ENCODE measurements at places on chromosomes 12 and 14.

- DNase-seq: peak; percentile 98
Measured at GRCh38 chr12:116381744-116382685, 104.5 kb upstream of the MED13L start.

- DNase-seq: no peak
Measured at GRCh38 chr12:69118516-69118915, 120.9 kb upstream of the CPSF6 start.

DNA sequence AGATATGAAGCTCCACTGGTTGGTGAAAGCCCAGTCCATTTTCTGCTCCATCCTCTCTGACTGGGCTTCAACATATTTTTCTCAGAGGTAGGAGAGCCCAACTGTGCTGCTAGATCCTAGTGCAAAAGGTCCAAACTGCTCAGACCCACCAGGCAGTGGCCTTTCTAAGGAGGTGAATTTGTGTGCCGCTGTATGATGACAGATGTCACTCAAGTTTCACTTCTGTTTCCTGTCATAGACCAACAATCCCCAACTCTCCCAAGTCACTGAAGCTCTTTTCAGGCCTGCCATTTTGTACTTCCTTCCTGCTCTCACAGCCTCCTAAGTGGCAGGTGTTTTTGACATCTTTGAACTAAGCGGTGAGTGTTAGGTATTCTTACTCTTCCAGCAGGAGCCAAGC is 16.4 kb upstream of the RNASE4 start:
- DNase-seq: no peak

GRCh38 chr12:52975820-52976573 is 27.1 kb downstream of the KRT18 start:
- DNase-seq: peak; percentile 36

DNA sequence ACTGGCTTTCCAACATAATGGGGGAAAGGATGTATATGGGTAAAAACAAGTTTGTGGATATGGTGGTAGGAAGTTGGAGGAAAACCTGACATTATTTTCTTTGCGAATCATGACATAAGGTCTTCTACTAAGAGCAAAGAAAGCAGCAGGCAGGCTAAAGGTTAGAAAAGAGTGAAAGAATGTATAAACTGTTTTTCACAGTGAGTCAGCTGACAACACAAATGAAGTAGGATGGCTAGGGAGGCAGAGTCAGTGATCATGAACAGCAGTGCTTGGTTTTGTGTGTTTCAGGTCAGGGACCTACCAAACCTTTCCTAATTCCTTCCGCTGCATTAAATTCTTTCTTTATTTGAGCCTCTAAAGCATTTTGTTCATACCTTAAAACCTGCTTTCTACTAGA is 46.3 kb upstream of the CATSPERB start:
- DNase-seq: no peak

GRCh38 chr14:106396999-106397398 is 870.6 kb downstream of the TMEM121 start:
- DNase-seq: no peak

DNA sequence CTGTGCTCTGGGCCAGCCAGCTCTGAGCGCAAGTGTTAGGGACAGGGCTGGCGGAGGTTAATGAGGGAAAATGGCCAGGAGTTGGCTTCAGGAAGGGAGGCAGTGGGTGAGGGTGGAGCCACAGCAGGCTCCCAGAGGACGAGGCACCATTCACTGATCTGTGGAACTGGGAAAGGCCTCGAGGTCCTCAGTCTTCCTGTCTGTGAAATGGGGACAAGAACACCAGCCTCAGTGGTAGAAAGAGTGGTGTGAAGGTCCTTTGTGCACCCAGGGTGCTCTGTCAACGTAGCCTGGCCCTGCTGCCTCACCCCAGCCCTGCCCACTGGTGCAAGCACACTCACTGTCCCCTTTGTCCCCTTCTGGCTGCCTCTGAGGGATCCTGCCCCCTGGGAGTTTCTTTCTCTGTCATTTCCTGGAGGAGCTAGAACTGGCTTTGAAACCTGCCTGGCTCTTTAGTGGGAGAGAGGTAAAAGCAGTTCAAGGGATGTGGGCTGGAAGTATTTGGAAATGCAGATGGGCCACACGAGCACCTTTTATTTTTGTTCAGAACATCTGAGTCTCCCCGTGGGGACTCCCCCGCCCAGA is 25.0 kb downstream of the SYNDIG1L start:
- DNase-seq: no peak

GRCh38 chr14:29668201-29668600 is 259.4 kb downstream of the PRKD1 start:
- DNase-seq: no peak

- no peak for DNase-seq
Measured at GRCh38 chr12:56803750-56804149, 40.6 kb downstream of the HSD17B6 start.

- DNase-seq: no peak
Measured at GRCh38 chr14:54857830-54858269, 44.8 kb downstream of the GCH1 start.

DNA sequence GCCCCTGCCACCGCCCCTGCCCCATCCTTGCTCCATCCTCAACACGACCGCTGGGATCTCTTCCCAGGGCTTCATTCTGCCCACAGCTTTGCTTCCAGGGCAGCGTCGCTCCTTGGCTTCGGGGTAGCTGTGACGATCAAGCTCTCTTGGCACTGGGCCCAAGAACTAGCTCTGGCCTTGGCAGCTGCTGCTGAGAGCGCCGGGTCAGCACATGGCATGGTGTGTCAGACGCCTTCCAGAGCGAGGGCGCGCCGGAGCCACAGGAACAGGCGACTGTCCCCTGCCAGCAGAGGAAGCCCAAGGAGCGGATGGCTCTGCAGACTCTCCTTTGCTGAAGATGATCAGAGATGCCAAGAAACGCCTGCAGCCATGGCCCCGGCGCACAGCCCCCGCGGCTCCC is 15.9 kb downstream of the RAB35 start:
- DNase-seq: peak; percentile 82

DNA sequence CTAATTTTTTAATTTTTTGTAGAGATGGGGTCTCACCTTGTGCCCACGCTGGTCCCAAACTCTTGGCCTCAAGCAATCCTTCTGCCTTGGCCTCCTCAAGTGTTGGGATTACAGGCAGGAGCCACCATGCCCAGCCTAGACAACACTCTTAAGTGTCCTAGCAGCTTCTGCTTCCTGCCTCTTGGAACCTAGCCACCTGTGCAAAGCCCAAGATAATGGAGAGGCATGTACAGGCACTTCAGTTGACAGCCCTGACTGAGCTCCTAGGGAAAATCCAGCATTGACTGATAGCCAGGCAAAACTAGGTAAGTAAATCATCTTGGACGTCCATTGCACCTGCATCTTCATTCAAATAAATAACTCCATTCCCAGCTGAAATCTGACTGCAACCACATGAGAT is 15.5 kb downstream of the COX14 start:
- peak; percentile 10 for DNase-seq

DNA sequence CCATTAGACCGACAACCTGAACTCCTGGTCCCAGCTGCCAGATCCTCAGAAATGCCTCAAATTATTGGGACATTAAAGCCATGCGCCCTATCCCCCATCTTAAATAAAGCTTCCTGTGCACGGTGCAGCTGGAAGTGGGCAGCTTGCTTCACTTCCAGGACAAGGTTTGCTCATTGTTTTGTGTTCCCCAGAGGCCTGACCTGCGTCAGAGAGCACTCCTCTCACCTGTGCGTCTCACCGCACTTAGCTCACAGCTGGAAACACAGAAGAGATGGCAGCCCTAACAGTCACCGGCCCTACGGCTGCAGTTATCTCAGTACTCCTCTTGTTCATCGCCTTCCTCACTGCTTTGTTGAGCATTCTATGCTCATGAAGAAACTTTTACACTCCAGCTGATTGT is 135.5 kb downstream of the ANO2 start:
- no peak for DNase-seq

GRCh38 chr12:71448150-71448581 is 8.6 kb downstream of the LGR5 start:
- no peak for DNase-seq

GRCh38 chr14:86654558-86655184 is 1124.7 kb downstream of the FLRT2 start:
- DNase-seq: peak; percentile 46

- DNase-seq: peak; percentile 15
Measured at GRCh38 chr12:108788076-108788782, 56.9 kb upstream of the CORO1C start.

DNA sequence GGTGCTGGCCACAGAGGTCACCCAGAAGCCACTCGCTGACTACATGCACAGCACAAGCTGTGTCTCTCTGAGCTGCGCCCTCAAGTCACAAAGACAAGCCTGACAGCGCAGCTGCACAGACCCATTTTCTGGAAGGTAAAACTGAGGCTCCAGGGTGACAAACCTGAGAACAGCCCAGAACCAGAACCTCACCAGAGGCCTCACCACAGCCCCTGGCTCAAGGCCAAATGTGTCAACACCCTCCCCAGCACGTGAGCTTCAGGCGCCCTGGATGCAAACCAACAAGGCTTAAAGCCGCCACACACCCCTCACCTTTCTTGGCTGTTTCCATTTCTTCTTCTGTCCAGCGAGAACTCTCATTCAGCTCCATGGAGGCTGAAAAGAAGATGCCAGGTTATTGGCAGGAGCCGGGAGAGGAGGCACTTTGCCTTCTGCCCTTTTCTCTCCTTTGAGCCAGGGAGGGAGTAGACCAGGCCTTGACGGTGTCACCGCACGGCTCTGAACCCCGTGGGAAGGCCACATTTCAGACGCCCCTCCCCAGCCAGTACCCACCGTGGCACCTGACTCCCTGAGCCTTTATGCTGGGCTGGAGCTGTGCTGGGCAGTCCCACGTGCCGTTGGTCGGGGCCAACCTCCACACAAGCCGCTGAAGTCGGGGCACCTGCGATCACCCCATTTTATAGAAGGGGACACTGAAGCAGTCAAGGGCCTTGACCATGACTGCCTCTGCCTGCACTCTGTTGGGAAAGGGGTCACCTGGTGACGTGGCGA is 103.1 kb downstream of the RFLNA start:
- DNase-seq: peak; percentile 74

GRCh38 chr12:131135311-131135785 is 181.6 kb downstream of the ADGRD1 start:
- no peak for DNase-seq

DNA sequence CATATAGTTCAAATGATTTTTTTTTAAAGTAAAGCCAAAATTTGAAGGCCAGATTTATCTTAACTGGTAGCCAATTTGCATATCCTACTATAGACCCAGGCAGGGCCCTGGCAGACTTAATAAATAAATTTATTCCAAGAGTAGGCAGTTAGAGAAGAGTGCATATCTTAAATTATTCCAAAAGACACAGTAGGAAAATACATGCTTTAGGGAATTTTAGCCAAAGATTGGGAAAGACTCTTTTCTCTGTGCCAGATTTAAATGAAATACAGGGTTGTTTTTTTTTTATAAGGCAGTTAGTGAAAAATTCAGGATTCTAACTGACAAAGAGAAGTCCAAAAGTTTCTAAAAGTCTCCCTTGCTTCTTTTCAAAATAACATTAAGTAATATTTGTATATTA is 65.5 kb downstream of the ST8SIA1 start:
- DNase-seq: peak; percentile 33

DNA sequence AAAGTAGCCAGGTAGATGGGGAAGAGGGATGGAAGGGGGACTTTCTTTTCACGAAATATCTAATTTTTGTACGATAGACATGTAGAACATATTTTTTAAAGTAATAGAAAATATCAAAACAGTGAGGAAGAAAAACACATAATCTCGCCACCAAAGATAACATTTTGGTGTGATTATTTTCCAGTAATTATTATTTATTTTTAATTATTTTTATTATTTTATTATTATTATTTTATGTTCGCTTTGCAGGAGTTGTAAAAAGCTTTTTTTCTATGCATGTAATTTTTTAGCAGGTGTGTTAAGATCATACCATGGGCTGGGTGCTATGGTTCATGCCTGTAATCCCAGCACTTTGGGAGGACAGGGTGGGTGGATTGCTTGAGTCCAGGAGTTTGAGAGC is 85.6 kb upstream of the CCND2 start:
- DNase-seq: no peak

DNA sequence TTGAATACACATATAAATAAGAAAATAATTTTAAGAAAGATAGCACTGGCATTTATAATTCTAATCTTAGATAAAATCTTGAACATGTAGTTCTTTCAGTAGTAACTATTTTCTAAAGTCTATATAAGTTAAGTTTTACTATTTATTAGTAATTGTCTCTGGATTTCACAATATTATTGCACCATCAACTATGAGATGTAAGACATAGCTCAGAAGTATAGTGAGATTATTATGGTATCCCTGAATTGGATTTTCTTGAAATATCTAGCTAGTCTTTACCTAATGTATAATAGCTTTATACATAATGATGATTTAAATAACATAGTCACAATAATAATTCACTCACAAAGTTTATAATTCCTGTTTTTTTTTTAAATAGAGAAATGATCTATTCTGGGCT is 6.7 kb downstream of the CLEC12A start:
- DNase-seq: no peak

- DNase-seq: peak; percentile 86
Measured at GRCh38 chr12:67705394-67706370, 57.1 kb downstream of the DYRK2 start.

GRCh38 chr14:20460458-20461224 is 593 bp downstream of the PIP4P1 start:
- DNase-seq: no peak

DNA sequence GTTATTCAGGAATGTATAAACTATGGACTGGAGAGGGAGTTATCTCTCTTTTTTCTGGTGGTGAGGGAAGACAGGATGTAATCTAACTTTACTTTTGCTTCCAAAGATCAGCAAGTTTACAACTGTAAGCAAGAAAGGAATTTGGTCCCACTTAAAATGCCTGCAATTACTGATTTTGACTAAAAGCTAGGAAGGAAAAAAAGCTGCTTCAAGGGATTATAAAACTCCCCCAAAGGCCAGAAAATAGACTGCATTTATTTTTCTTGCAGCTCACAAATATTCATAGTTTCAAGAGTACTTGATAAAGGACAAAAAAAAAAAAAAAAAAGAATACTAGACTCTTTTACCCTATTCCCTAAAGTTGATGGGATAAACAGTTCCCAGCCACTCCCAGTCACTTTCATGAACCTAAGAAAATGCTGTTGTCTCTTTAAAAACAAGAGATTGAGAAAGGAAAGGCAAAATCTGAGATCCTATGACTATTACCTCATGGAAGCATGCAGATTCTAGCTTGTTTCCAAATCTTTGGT is 128.7 kb upstream of the BMP4 start:
- DNase-seq: no peak

DNA sequence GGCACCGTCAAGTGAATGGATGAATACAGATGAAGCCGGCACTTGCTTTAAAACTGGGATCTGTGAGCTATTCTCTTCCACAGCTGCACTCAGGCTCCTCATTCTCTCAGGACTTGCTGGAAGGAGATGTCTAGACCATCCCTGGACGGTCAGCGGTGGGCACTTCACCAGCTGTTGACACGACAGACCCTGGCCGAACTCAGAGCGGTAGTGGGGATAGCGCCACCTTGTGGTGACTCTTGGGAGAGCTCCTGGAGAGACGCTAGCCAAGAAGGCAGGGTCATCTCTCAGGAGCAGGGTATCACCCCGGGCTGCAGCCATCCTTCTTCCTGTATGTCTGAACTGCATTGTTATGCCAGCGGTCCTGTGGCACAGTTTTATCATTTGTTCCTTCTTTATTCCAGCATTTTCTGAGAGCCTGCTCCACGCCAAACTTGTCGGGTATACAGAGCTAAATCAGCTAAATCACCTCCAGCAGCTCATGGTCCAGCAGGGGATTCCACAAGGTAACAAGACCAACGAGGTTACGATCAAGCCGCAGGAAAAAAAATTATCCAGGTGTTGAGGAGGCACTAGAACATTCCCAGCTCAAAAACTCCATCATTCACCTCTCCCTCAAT is 10.0 kb downstream of the WNT1 start:
- peak; percentile 55 for DNase-seq

GRCh38 chr12:47920913-47921312 is 16.1 kb upstream of the VDR start:
- DNase-seq: no peak

Data from cardiac fibroblast (primary cell).